ENCODE measurements at places on chromosomes 1 and 21. TPM values are rescaled to one million over a fixed set of nuclear protein-coding genes. Genes with fewer than 3 reads are reported as not detected.
A peak's percentile ranks its signal among the peaks of the same experiment; 100 is the strongest.

DNA sequence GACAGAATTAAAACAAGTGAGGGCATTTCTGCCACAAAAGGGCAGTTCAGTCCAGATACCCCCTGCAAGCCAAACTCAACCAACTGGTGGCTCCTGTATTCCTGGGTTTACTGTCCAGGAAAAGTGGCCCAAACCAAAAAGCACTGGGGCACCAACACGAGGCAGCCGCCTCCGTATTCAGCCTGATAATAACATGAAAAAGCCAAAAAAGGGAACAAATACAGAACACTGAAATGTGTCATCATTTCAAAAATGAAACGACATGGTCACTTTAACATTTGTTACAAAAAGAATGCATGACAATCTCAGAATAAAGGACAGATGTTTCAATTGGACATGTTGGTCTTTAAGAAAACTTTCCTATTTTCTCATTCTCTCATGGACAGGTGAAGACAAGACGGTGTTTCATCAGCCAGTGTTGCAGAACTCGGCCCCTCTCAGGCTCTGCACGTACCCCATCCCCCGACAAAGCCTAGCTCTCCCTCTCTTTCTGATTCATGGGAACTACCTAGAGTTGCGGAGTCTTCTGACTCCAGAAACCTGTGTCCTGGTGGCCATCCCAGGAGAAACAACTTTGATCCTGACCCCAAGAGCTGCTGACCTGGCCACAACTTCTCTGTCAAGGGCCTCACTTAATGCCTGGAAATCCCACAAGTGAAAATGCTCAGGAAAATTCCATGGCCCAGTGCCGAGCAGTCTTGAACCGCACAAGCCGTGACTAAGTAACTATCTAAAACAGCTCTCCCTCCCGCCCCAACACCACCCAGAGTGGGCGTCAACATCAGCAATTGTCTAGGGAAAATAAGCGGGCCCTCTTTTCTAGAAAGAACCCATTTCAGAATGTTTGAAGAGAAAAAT is 27.1 kb downstream of the ZBTB17 start:
- DNase-seq: peak; percentile 87

The CATSPERE gene
- 0.21 TPM for total RNA-seq

DNA sequence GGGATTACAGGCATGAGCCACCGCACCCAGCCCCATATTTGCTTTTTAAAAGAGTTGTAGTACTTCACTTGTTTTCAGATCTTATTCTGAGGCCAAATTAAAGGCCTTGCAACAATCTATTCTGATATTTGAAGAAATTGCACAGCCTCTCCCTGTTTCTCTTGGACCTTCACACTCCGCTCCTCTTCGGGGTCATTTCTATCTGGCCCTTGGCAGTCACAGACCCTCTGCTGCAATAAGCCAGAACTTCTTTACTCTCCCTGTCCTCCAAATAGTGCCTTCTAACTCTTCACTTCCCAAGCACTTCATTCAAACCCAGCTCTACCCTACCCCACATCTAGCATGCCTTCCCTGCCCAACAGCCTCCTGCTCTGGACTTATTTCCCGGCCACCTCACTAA is 110.7 kb downstream of the LAMC2 start:
- no peak for DNase-seq

DNA sequence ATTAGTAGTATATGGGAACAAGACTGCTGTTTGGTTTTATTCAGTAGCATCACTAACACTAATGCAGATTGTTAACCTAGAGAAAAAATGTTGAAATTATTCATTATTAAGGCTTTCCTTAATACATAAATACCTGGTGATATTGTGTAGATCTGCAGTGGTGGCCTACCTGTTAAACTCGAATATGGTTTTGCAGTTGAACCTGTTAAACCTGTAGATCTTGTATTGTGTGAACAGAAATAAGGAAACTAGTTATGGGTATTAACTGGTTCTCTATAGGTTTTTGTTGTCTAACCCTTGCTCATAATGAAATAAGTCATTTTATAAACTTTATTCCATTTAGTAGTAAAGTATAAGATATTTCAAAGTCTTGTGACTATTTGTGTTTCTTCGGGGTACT is 23.9 kb downstream of the PKN2 start:
- no peak for DNase-seq

DNA sequence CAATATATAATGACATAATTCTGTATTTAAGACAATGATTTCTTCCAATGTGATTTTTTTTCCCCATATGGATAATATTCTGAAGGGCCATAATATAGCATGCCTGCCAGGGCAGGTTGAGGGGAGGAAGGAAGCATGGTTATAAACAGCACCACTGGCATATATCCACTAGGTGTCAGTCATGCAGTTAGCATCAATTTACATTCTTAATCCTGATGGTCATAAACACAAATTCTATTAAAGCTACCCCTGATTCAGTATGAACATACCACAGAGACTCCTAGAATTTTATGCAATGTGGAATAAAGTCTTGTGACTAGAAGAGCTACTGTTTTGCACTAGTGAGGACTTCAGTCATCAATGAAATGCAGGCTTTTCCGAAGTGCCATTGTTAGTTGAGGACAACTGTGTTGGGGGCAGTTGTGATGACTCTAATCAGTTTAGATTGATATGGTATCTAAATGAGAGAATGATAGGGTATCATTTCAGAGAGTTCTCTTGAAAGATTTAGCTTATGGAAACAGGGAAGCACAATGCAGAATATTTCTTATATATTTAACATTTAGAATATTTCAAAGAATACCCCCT is 342.7 kb upstream of the NR5A2 start:
- DNase-seq: no peak

The MMEL1 gene
- not detected for total RNA-seq

The DENND2C gene
- 1.3 TPM for total RNA-seq

- DNase-seq: no peak
Measured at GRCh38 chr1:23169727-23170335, 1.2 kb upstream of the LUZP1 start.

GRCh38 chr1:11930571-11931445 is 3.7 kb upstream of the PLOD1 start:
- DNase-seq: no peak

- no peak for DNase-seq
Measured at GRCh38 chr21:41048623-41049022, 119.3 kb upstream of the BACE2 start.

DNA sequence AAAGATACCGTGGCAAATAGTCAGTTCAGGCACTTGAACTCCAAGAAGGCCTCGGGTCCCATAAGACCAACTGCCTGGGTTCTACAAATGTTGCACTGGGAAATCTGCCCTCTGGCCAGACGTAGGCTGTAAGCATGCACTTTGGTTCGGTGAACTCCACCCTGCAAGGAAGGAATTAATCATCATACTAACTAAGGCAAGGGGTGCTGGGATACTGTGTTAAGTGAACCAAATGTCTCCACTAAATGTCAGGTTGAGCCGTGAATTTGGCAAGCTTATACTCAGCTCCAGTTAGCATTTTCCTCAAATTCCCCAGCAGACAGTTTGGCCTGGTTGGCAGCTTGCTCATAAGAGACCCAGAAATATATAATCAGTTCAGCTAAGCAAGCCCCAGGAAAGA is 385.9 kb downstream of the GPATCH2 start:
- no peak for DNase-seq

- DNase-seq: no peak
Measured at GRCh38 chr1:3482378-3482849, 27.9 kb downstream of the ARHGEF16 start.

DNA sequence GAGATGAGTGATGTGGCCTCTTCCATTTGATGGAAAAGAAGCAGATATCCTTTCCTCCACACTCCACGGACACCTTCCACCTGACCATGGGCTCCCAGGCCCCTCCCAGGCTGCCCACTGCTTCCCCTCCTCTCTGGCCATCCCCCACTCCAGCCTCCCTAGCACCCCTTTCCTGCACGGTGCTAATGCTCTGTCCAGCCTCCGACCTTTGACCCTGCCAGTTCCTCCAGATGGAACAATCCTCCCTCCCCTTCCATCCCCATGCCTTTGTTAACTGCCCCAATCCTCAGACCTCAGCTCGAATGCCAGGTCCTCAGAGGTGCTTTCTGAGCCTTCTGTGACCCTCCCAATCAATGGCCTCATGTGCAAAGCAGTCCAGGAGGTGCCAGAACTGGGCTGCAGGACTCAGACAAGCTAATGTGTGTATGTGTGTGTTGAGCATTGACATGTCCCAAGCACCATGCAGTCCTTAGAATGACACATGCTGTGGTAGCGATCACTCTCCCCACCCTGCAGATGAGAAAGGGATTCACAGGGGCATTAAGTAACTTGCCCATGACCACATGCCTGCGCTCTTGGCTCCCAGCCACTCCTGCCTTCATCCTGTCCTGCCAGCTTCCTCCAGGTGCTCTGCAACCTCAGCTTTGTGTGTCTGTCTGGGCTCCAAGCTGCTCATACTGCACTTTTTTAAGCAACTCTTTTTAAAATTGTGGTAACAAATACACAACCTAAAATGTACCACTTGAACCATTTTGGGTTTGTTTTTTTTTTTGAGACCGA is 63.5 kb upstream of the EDN2 start:
- DNase-seq: no peak

The AQP10 gene
- not detected for total RNA-seq

DNA sequence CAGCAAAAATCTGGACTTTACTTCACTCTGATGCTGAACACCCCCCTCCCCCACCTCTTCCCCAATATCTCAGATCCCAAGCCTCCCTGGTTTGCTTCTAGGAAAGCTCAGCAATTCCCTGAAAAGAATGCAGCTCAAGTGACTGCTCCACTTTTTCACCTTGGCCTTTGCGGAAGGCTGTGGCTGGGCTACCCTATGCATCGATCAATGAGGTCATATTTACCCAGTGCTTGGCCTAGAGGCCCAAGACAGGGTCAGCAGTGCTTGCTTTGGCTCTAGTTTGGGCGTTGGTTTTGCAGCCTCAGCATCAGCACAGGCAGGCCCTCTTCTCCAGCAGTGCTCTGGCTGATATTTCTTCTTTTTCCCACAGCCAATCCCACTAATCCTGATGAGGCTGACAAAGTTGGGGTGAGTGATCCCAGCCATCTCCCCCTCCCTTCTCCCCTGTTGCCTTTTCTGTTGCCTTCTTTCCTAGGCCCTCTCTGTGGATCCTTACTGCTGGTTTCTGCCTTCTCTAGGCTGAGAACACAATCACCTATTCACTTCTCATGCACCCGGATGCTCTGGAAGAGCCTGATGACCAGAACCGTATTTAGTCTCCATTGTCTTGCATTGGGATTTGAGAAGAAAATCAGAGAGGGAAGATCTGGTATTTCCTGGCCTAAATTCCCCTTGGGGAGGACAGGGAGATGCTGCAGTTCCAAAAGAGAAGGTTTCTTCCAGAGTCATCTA is 14.2 kb downstream of the FCGR2B start:
- DNase-seq: no peak

GRCh38 chr1:10730985-10731384 is 65.5 kb downstream of the CASZ1 start:
- peak; percentile 74 for DNase-seq

- no peak for DNase-seq
Measured at GRCh38 chr1:89761901-89762300, 58.9 kb upstream of the LRRC8D start.

DNA sequence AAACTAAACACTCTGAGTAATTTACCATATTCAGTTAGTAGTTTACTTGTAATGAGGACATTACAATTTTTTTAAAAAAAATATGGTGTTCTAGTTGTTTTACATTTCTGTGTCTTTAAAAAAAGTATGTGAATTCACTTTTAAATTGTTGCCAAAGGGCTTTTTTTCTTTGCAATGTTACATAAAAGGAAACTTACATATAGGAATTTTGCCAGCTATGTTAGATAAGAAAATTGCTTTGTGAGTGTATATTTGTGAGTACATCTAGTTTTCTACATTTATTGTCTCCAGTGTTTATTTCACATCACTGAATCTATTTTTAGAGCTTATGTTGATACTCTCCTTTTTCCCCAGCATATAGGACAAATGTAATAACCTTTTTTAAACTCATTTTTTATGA is 206.8 kb downstream of the GPR52 start:
- DNase-seq: no peak

- DNase-seq: no peak
Measured at GRCh38 chr1:223748405-223748772, 36.0 kb downstream of the CAPN2 start.

GRCh38 chr1:109298666-109299557 is 7.9 kb downstream of the MYBPHL start:
- peak; percentile 44 for DNase-seq

The HSD3B1 gene
- total RNA-seq: not detected

- no peak for DNase-seq
Measured at GRCh38 chr21:22703521-22703920, 1705.3 kb downstream of the NCAM2 start.

The TTF2 gene
- total RNA-seq: 14.3 TPM

- peak; percentile 77 for DNase-seq
Measured at GRCh38 chr1:41664861-41665640, 180.6 kb upstream of the EDN2 start.

The RAP1GAP gene
- total RNA-seq: 9.0 TPM

GRCh38 chr1:230501849-230502248 is 75.7 kb upstream of the PGBD5 start:
- no peak for DNase-seq

DNA sequence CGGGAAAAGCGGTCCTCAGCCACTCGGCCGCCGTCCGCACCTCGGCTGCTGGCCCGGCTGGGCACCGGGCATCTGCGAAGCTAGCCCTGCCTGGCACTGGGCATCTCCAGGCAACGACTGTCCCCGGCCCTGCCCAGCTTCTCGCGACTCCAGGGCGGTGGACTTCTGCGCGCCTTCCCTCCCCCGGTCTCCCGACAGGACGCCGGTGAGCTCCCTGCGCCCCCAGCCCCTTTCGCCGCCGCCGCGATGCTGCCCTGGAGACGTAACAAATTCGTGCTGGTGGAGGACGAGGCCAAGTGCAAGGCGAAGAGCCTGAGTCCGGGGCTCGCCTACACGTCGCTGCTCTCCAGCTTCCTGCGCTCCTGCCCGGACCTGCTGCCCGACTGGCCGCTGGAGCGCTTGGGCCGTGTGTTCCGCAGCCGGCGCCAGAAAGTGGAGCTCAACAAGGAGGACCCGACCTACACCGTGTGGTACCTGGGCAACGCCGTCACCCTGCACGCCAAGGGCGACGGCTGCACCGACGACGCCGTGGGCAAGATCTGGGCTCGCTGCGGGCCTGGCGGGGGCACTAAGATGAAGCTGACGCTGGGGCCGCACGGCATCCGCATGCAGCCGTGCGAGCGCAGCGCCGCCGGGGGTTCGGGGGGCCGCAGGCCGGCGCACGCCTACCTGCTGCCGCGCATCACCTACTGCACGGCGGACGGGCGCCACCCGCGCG is 514 bp downstream of the FAM43B start:
- no peak for DNase-seq

- DNase-seq: no peak
Measured at GRCh38 chr21:35021546-35021945, 27.6 kb downstream of the RUNX1 start.

DNA sequence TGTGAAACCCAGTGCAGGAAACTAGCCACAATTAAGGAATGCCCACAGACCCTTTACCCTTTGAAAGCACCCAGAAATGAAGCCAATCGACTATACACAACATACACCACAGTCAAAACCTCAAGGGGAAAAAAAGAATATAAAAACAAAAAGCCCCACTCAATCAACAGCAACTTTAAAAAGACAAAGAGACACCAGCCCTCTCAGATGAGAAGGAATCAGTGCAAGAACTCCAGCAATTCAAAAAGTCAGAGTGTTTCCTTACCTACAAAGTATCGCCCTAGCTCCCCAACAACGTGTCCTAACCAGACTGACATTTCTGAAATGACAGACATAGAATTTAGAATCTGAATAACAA is 147.7 kb downstream of the CHD1L start:
- no peak for DNase-seq

Data from kidney epithelial cell (primary cell).